Large intestine (tissue), 12 donors: ENCODE measurements at places on chromosomes 7 and 10. TPM values are rescaled to one million over a fixed set of nuclear protein-coding genes. Genes with fewer than 3 reads are reported as not detected.

- DNase-seq: no peak
Observed at GRCh38 chr10:74391786-74392185, 240.8 kb downstream of the ADK start.

- DNase-seq: no peak
Observed at GRCh38 chr7:2154121-2154520, 78.6 kb downstream of the MAD1L1 start.

GRCh38 chr10:43355749-43356371 is 15.6 kb upstream of the FXYD4 start:
- DNase-seq: no peak

DNA sequence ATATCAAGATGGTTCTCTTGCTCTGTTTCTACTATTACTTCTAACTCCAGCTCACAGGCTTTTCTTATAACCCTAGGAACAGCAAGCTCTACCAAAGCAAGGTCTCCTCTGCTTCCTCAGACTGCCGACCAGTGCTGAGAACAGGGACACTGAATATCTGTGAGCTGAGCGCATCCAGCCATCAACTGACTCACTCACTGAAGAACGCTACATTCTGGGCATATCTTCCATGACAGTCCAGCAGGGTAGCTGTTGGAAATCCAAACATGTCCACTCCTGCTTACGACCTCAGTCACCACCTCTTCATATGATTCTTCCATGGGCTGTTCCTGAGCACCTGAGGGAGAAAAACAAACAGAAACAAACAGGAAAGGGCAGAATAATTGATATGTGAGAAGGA is 2.8 kb downstream of the ZNF32 start:
- no peak for DNase-seq

DNA sequence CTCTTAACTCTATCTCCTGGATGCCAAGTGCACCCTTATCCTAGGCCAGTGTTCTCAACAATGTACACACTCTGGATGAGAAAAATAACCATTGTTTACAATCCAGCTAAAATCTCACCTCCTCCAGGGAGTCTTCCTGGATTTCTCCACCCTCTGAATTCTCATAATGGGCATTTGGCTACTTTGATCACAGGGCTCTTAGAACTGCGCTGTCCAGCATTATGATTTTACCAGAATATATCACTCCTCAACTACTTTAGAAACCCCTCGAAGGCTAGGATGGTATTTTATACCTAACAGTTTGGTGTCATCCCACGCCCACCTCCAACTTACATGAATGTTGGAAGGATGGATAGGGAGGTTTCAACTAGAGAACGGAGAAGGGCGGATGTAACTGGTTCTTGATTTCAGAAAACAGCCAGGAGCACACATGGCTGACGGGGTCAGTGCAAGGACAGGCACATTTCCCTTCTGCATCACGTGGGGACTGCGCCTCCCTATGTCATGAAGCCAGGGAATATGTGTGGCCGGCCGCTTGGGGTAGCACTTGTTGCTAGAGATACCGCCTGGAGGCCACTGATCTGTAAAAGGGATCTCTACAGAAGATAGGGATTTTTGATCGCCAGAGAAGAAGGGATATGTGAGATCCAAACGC is 1.2 kb upstream of the ATP6V0E2 start:
- DNase-seq: peak; percentile 81

DNA sequence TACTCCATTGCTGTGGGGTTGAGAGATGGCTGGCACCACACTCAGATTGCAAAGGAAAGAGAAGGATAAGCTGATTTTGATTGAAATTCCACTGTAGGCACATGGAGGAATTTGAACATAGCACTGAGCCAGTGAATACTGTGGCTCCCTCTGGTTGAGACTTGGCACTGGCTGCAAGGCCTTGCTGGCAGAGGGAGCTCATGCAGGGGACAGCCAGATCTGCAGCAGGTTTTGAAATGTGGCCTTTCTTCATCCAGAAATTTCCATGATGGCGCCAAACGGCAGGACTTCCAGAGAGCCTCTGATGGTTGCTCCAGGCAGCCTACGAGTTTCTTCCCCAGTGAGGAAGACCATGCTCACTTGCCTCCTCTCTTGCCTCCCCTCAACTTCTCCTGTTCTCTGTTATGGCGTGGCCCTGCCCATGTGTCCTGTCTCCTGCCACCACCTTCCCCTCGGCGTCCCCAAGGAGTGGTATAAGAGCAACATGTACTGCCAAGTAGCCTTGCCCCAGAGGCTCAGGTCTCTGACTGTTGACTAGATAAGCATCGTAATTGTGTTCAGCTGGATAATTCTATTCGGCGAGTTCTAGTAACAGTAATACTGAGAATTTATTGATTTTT is 265.6 kb downstream of the CCDC3 start:
- no peak for DNase-seq

DNA sequence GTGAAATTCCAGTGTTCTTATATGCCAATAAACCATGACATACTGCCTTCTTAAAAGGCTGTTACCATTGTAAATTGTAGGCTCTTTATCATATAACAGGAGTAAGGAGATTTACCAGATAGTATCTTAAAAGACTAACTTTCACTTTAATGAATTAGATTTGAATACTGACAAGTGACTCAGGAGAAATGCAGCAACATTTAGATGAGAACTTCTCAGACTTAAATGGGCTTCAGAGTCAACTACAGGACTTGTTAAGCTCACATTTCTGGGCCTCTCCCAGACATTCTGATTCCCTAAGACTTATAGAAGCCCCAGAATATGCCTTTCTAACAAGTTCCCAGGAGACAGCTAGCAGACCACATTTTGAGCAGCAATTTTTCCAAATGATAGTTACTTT is 466.3 kb downstream of the ARL4A start:
- no peak for DNase-seq

DNA sequence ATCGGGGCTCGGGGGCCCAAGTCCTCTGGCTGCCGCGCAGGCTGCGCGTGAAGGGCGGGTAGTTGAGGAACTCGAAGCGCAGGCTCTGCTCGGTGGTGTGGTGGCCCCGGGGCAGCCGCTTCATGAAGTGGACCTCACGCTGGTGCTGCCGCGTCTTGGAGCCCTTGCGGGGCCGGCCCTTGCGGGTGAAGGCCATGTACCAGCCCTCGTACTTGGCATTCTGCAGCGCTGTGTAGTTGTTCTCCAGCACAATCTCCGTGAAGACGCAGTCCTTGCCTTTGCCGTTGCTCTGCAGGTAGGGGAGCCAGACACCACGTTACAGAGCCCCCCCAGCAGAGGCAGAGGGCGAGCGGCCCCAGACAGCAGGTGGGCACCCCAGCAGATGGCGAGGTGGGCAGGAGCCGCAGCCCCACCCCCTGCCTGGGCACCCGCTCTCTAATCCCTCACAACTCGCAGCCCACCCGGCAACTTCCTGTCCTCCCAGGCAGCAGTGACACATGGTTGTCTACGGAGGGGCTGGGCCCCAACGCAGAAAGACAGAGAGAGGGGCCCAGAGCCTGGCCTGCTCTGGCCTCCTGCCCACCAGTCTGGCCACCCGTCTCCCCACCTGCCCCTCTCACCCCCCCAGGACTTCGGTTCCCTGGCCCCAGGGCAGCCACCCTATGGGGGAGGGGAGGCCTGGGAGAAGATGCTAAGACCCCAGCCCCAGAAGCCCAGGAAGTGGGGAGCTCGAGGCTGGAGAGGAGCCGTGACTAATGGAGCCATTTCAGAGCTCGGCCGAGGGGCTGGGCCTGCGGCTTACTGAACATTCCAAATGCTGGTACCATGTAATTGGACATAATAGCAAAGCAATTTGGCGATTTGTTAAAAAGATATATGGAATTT is 5.3 kb downstream of the FGF8 start:
- DNase-seq: no peak

DNA sequence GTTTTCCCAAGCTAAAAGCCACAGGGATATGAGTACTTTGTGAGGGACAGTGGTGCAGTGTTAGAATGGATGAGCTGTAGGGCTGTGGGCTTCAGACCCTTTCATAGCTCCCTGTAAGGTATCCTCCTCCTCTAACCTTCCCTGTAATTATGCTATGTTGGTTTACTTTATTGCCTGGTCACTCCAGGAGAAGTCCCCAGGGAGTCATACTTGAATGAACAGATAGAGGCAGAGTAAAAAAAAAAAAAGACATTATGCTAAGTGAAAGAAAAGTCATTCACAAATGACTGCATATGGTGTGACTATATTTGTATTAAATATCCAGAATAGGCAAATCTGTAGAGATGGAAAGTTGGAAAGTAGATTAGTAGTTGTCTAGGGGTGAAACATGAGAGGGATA is 434.4 kb downstream of the AUTS2 start:
- no peak for DNase-seq

DNA sequence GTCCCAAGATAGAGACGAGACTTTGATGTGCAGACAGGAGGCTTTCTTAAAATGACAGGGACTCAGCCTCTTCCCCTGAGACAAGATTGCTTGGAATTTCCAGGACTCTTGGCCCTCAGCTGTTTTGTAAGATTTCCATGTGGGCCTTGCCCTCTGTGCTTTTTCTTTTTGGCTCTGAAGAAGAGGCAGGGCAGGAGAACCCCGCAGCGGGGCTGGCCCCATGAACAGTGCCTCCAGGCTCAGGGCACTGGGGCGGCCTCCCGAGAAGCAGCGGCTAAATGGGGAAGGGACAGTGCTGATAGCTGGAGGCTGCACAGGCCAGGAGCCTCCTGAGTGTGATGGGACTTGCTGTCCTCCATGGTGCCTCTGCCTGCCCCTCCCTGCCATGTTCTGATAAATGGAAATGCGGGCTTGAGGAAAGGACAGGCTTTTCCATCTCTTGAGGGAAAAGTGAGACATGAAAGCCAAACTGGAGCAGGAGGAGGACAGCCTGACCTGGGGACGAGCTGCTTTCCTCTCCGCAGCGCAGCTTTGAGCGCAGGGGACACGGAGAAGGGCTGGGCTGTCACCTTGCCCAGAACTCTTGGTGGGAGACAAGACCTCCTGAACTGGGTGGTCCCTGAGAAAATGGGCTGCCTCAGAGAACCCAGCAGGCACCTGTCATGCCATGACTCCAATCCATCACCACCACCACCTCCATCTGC is 12.1 kb downstream of the SAP25 start:
- no peak for DNase-seq

- DNase-seq: no peak
Observed at GRCh38 chr10:28403090-28403489, 100.2 kb upstream of the MPP7 start.

- no peak for DNase-seq
Observed at GRCh38 chr7:155161690-155162089, 91.6 kb downstream of the HTR5A start.

DNA sequence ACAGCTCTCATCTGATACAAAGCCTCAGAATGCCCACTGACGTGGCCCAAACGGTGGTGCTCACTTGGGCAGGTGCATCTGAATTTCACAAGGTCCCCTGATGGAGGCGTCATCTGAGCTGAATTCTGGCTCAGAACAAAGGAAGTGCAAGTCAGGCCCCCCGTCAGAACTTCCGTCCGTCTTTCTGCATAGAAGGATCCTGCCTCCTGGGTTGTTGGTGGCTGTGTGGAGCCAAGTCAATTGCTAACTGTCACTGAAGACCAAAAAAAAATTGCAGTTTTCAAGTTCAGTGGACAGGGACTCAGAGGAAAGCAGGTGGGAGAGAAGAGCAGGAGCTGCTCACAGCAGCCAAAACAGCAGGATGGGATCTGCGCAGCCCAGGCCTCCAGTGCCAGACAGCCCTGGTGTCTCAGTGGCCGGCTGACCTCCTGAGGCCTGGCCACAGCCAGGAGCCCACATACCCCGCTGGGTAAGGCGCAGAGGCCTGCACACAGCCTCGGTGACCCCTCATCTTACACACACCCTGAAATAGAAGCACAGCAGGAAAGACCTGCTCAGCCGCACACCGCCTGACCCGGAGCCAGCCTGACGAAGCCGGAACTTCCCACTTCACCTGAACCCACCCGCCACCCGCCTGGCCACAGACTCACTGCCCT is 49.4 kb downstream of the PYROXD2 start:
- no peak for DNase-seq

GRCh38 chr10:91610444-91610843 is 22.4 kb downstream of the PPP1R3C start:
- DNase-seq: no peak

DNA sequence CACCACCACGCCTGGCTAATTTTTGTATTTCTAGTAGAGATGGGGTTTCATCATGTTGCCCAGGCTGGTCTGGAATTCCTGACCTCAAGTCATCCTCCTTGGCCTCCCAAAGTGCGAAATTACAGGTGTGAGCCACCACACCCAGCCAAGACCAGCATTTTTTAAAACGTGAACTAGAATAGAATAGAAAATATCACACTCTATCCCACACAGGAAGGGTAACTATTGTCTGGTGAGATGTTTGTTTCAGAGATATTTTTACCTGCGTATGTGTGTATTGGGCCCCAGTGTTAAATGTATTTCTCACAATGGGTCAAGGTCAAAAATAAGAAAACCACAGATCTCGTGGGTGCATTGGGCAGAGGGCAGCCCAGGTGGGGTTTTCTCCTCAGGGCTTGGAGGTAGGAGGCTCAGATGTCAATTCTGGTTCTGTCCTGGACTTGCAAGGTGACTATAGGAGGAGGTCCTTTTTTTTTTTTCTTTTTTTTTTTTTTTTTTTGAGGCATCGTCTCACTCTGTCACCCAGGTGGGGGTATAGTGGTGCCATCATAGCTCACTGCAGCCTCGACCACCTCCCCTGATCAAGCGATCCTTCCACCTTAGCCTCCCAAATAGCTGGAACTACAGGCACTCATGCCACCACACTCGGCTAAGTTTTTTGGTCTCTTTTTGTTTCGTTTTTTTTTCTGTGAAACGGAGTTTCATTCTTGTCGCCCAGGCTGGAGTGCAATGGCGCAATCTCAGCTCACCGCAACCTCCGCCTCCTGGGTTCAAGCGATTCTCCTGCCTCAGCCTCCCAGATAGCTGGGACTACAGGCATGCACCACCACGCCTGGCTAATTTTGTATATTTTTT is 19.0 kb downstream of the SH2B2 start:
- DNase-seq: no peak

DNA sequence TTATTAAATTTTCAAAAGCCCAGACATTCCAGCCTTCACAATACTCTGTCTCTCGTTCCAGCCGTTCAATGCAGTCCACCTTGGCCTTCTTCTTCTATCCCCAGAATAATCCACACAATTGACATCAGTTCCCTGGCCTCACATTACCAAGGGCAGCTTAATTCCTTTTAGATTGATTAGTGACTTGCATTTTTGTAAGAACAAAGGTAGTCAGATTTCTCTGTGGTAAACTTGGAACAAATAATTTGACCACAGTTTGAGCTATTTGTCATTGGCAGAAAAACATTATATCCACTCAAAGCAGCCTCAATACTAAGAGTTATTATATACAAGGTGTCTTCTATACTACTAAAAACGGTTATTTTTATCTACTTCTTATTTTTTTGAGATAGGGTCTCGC is 5.1 kb upstream of the CYTH3 start:
- DNase-seq: no peak

Gene ORAI2
- polyA plus RNA-seq: 9.9 TPM

Gene ORC5
- 17.4 TPM for polyA plus RNA-seq

Gene NKX1-2
- polyA plus RNA-seq: 7.7 TPM

Gene SH2D4B
- polyA plus RNA-seq: 0.01 TPM

Gene AS3MT
- polyA plus RNA-seq: 15.5 TPM

Gene ATOH7
- 1.4 TPM for polyA plus RNA-seq

Gene TMEM236
- polyA plus RNA-seq: 34.3 TPM

Gene UFSP1
- 2.4 TPM for polyA plus RNA-seq

Gene RSPH10B2
- 0.70 TPM for polyA plus RNA-seq
